ENCODE measurements at places on chromosomes 2 and 18.
A peak's percentile ranks its signal among the peaks of the same experiment; 100 is the strongest.

GRCh38 chr2:11962707-11963328, 216.4 kb downstream of the LPIN1 start:
- no peak for DNase-seq

DNA sequence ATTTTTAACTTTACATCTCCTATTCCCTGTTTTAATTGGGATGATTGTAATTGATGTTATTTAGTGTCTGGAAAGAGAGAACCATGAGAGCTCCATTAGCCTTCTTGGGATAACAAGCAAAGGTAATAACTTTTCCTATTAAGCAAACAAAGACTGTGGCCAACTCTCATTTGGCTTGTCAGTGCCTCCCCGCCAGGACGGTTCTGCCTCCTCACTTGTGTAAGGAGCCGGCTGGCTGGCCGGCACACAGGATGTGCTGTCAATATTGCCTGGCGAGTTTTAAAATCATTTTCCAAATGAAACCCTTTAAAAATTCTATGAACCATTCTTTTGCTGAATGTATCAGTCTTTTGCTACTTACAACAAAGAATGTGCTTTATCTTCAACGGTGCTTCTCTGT, 898.3 kb downstream of the CPS1 start:
- peak; percentile 60 for DNase-seq

DNA sequence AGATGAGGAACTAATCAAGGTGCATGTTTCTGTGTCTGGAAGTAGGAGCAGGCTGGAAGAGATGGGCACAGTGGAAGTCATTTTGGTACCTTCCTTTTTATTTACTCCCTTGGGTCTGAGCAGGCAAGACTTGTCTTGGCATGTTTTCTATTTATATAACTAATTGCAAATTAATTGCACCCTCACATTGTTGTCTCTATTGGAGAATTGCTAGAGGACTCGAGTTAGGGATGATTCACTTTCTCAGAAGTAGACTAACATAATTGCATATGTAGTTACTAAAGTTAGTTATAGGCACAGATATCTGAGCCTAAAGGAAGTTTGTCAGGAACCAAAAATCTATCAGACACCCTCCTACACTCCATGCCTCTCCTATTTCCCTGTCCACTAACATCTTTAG, 92.8 kb upstream of the NRP2 start:
- DNase-seq = no peak

GRCh38 chr2:101428422-101429176, 41.3 kb upstream of the CREG2 start:
- DNase-seq = no peak

GRCh38 chr2:237320801-237321560, 93.0 kb downstream of the COL6A3 start:
- no peak for DNase-seq

- no peak for DNase-seq
Observed at GRCh38 chr2:88753833-88754584, 62.5 kb downstream of the RPIA start.

DNA sequence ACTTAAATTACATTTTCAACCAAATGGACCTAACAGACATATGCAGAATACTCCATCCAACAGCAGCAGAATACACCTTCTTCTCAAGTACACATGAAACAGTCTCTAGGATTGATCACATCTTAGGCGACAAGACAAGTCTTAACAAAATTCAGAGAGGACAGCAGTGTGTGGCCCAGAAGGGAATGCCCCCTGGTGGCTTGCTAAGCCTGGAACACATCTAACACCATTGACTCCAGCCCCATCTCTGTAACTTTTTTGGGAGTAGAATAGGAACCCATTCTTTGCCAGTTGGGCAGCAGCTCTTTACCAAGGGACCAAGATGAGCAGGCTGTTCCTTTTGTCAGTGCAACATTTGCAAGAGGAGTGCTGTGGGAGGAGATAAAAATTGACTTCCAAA, 249.9 kb downstream of the PLCL1 start:
- DNase-seq = no peak

GRCh38 chr2:112718863-112719370, 1.9 kb upstream of the NT5DC4 start:
- no peak for DNase-seq

DNA sequence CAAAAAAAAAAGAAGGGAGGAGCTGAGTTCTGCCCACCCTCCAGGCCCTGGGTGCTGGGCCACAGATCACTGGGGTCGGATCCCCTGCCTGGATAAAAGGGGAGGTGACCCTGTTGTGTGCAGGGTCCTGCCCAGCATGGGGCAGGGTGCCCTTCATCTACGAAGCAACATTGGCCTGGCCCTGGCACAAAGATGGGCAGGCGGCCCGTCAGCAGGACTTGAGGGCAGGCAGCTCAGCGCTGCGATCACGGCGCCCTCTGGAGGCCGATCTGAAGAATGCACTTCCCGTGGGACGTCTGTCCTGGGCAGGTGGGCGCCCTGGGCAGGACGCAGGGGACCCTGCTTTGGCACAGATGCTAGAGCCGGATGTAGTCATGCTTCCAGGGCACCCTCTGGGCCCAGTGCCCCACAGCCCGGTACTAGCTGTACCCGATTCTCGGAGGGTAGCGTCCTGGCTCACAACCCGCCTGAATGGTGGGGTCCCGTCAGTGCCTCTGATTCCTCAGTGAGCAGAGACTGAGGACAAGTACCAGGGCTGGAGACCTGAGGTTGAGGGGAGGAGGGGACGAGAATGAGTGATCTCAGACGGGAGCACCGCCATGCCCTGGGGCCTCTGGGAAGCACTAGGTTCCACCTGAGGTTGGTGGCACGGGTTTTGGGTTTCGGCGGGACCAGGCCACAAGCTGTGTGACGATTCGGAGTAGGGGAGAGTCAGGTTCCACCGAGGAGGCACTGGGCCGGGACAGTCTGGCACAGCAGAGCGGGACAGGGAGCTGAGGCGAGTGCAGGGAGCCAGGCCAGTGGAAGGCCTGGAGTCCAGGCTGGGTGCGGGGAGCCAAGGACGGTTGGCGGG, 18.0 kb downstream of the ARID5A start:
- peak; percentile 39 for DNase-seq

GRCh38 chr18:77131652-77132368, 773 bp downstream of the MBP start:
- DNase-seq = no peak

DNA sequence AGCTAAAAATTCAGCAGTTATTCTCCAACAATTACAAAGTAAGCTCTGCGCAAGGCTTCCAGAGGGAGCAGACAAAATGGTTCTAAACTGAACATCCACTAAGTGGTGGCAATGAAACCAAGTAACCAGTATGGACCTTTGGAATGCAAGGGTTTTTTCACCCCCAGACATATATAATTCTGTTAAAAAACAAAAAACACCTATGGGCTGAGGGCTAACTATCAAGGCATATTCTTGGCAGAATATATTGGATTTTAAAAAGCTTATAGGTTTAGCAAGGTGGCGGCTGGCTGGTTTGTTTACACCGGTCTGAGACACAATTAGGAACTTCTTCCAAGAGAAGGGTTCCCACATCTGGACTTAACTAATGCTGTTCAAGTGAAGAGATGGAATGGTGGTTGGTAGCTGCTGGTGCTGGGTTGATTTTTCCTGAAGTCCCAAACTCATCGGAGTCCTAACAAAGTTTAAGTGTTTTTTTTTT, 2.8 kb downstream of the ZFP36L2 start:
- no peak for DNase-seq

DNA sequence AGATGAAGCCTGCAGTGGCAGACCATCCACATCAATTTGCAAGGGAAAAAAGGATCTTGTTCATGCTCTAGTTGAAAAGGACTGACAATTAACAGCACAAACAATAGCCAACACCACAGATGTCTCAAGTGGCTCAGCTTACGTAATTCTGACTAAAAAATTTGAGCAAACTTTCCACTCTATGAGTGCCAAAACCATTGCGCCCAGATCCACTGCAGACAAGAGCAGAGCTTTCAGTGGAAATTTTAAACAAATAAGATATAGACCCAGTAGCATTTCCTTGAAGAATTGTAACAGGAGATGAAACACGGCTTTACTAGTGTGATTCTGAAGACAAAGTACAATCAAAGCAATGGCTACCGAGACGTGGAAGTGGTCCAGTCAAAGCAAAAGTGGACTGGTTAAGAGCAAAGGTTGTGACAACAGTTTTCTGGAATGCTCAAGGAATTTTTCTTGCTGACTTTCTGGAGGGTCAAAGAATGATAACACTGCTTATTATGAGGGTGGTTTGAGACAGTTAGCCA, 12.0 kb upstream of the ZNF396 start:
- DNase-seq = no peak
